Activated gamma-delta T cell (primary cell): ENCODE measurements at places on chromosomes 12 and 14.

DNA sequence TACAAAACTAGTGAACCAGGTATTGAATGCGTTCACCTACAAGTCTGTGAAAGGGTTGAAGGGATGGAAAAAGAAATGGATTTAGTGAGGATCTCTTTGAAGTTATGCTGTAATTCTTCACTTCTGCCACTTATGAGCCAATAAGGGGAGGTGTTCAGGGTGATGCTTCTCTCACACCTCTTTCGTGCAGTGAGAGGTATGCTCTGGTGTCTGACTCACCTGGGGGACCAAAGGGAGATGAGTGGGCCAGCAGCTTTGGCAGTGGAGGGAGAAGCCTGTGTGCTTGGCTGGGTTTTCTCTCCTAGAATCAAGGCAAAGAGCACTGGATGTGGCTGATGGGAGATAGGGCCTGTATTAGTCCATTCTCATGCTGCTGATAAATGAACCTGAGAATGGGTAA lies 45.4 kb downstream of the E2F7 start:
- no peak for DNase-seq

DNA sequence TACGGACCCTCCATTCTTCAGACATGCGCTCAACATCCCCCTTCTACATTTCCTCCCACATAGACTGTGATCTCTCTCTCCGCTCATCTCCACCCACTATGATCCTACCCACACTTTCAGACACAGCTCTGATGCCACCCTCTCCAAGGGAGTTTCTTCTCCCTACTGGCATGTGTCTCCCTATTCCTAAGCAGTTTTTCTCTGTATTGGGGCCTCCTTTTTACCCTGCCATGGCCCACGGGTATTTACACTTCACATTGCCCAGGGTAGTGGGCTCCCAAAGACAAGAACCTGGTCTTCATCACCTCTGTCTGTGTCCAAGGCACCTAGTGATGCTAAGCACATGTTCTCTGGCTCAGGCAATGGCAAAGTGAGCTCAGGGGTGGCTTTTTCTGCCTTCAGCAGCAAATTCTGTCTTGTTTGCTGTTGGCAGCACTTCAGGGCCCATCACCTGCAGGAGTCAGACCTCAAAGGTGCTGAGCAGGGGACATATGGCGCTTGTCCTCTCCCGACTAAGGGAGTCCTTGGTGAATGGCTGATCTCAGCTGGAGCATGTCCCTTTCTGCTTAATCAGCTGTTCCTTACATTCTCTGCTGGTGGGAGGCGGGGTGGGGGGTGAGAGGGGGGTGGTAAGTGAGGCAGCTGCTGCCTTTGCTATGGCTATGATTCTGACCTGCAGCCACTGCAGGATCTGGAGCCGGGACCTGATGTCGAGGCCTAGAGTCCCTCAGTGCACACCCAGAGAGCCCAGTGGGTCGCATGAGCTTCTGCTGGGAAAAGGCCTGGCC lies 256.8 kb downstream of the PCNX1 start:
- no peak for DNase-seq

GRCh38 chr12:52260361-52261207 lies 13.9 kb upstream of the KRT86 start:
- no peak for DNase-seq

GRCh38 chr12:113152196-113152834 lies 2.8 kb downstream of the CFAP73 start:
- DNase-seq: no peak

GRCh38 chr12:112768278-112768677 lies 23.3 kb upstream of the RPH3A start:
- no peak for DNase-seq
